ENCODE measurements at places on chromosomes 5 and 9.

GRCh38 chr5:601771-602465, 10.2 kb upstream of the CEP72 start:
- DNase-seq, result no peak

DNA sequence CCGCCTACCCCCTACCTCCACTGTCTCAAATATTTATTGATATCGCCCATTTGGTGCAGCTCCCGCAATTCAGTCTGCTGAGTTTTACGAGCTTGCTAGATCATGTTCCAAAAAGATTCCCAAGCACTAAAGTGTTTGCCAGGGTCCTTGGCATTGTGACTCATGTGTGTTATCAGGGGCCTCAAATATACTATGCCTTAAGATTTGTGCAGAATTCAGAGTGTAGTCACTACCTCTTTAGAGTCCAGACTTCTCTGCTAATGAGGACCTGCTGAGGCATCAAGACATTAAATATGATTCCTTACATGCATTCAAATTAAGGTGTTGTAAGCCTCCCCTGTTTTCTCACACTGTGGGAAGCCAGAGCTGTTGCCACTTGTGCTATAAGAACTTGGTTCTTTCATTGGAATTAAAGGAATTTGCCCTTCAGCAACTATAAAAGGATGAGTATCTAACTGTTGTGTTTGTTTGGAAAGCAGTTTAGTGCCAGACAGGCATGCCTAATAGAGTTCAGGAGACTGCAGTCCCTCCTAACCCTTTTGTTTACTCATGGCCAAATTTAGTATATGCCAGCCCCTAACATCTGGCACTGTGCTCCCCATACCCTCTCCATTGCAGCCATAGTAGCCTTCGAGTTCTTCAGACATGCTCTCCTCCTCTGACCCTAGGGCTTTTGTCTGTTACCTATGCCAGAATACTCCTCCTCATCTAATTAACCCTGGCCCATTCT, 316.4 kb downstream of the NR3C1 start:
- DNase-seq, result no peak

GRCh38 chr5:114649878-114650277, 288.0 kb downstream of the KCNN2 start:
- DNase-seq, result no peak

DNA sequence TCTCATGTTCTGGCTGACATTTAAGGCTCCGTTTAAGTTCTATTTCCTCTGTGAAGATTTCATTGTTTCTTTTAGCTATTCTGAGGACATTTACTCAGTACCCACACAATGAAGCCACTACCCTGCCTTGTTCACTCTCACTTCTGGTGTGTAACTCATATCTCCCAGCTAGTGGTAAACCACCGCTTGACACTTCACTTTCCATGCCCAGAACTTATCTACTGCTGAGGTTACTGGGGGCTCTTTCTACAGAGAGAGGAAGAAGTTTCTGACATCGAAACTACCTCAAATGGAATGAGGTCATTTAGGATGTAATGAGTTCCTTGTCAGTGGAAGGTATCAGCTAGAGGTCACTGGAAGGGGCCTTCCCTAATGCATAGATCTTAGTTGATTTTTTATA, 501.5 kb downstream of the DMAC1 start:
- no peak for DNase-seq

- DNase-seq, result peak; percentile 23
Measured at GRCh38 chr5:61449804-61450492, 117.9 kb downstream of the ZSWIM6 start.

- no peak for DNase-seq
Measured at GRCh38 chr5:38023799-38024198, 184.0 kb upstream of the GDNF start.

- DNase-seq, result no peak
Measured at GRCh38 chr5:6632324-6632887, 438 bp downstream of the NSUN2 start.

DNA sequence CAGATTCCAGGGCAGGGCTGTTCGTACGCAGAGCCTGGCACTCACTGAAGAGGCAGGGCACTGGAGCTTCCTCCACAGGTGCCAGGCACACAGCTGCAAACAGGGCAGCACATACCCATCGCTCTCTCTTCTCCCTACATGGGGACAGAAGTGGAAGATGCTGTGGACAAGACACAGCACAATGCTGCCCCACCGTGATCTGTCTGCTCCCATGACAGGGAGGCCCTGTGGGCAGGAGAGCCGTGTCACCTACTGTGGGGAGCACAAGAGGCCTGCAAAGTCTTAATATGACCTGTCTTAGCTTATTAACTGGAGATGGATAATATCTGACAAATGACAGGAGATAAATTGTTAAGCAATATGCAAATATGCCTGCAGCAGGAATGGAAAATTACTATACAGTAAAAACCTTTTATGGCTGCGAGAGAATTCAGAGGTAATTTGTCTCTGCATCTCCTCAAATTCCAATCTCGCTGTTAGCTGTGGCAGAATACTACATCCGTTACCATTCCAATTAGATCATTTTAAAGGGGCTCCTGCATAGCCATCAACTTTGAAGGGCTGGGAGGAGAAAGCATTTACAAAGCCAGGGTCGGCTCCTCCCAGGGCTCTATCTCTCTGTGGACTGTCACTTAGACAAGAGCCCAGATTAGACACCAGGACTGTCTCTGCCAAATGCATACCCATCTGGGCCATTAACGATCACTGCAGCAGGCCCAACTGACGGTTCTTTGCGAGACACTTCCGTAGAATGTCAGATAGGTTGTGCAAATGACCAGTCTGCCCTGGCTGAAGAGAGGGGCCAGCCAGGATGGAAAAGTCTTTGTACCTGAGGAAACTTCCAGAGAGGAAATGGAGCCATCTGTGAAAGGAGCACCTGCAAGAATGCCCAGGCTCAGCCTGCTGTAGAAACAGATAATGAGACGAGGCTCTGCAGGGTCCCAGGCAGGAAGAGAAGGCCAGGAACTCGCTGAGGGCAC, 90.7 kb upstream of the FSTL4 start:
- DNase-seq, result no peak

DNA sequence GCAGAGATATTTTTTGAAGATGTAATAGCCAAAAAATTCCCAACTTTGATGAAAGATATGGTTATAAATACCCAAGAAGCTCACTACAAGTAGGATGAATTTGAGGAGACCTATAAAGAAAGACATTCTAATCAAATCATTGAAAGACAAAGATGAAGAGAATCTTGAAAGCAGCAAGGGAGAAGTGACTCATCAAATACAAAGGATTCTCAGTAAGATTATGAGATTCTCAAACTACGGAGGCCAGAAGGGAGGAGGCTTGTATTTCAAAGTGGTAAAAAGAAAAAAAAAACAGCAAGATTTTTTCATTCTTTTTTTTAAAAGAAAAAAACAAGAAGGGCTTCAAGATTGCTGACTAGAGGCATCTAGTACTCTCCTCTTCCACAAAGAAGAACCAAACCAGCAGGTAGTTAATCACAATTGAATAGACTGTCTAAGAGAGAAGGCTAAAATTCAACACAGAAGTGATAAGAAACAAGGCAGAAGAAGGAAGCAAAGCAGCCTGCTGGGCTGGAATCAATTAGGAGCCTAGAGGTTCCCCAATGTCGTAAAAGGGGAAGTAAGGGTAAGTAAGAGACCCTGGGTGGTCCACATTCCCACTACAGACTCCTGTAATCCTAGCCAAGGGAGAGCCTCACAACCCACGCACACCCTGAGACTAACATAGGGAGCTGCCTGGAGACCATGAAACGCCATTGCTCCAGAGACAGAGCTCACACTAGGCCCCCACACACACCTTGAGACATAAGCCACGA, 59.1 kb upstream of the NIPAL4 start:
- DNase-seq, result no peak

DNA sequence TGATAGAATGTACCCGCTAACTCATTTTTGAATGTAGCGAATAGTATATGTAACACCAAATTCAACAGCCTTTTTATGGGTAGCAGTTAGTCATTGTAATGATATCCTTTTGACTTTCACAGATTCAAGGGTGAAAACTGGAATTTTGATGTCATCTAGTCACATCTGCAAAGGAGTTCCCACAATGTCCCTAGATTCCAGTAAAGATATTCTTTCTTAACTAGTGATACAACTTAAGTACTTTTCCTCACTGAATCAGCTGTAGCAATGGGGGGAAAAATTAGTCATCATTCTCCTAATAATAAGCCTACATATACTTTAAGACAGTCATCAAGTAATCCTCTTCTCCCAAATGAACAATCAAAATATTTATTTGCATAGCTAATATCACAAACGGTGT, 11.5 kb upstream of the SSBP2 start:
- DNase-seq, result no peak

GRCh38 chr5:132459031-132459982, 31.3 kb downstream of the IRF1 start:
- no peak for DNase-seq

DNA sequence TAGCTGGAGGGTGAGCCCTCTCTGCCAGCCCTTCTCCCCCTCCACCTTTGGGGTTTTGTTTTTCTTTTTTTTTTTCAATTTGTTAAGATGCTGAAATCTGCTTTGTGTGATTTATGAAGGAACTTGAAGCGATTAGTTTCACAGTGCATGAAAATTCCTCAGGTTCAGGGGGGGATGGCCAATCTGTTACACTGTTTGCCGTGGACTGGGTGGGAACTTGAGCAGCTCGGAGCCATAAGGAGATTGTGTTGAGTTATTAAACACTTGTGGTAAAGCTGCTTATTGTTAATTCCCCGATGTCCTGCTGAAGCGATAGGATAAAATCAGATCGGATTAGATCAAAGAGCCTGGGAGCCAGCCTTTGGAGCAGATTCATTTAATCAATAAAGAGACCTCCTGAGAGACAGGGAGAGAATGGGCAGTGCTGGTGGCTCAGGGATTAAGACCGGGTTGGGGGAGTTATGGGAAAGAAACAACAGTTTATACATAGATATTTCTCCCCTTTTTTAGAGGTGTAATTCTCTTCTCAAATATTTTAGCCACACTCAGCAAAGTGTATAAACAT, 105.8 kb upstream of the SPATA31D4 start:
- no peak for DNase-seq

DNA sequence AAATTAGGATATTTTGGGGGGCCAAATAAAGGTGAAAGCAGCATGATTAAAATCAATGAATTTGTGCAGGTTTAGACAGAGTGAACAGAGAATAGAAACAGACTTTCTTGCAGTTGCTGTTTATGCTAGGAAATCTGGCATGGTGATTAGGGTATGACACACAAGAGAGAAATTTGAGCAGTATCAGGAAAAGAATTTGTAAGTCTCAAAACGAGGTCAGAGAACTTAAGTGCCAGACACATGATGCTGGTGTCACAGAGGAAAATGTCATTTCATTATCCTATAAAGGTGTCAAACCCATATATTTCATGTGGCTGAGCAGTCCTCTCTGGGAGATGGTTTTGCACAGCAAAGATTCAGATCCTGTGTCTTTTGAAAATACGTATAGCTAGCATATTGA, 15.7 kb downstream of the LVRN start:
- DNase-seq, result no peak

DNA sequence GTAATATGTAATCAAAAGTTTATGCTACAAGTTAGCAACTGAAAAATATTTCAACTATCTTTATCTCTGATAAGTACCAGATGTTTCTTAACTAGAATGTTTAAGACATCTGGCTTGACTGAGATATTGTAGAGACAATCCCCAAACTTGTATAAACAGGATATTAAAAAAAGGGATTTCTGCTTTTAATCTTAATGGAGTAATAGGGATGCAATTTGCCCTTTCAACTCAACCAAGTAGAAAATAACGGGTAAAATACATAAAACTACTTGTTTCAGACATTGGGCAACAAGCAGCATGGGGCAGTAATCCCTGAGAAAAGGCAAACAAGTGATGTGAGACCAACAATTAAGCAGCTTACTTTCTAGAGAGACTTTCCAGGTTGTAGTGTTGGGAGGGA, 9.4 kb upstream of the ADAMTS12 start:
- DNase-seq, result no peak

GRCh38 chr9:120768886-120769285, 24.3 kb downstream of the FBXW2 start:
- DNase-seq, result no peak

DNA sequence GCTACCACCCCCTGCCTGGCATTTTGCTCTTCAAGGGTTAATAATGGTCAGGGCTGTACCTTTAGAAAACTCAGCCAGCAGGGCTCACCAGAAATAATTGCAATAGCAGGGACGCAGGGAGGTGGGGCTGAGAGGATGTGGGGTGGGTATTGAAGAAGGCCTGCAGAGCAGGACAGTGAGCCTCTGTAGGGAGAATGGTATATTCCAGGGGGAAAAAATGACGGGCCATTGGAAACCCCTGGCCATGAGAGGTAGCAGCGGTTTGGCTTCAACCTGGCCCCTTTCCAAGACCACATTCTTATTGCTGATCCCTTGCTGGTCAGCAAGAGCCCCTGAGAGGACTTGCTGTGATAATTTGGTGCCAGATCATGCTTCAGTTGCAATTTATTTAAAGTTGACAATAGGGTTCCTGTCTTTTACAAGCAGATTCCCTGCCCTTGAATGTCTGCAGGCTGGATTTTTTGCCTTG, 36.7 kb upstream of the CTNNA1 start:
- DNase-seq, result peak; percentile 69

- DNase-seq, result no peak
Measured at GRCh38 chr5:156094001-156094400, 233.0 kb upstream of the SGCD start.

- no peak for DNase-seq
Measured at GRCh38 chr5:137265457-137265856, 233.7 kb downstream of the SPOCK1 start.

- DNase-seq, result no peak
Measured at GRCh38 chr9:78005231-78006002, 26.2 kb downstream of the GNAQ start.

DNA sequence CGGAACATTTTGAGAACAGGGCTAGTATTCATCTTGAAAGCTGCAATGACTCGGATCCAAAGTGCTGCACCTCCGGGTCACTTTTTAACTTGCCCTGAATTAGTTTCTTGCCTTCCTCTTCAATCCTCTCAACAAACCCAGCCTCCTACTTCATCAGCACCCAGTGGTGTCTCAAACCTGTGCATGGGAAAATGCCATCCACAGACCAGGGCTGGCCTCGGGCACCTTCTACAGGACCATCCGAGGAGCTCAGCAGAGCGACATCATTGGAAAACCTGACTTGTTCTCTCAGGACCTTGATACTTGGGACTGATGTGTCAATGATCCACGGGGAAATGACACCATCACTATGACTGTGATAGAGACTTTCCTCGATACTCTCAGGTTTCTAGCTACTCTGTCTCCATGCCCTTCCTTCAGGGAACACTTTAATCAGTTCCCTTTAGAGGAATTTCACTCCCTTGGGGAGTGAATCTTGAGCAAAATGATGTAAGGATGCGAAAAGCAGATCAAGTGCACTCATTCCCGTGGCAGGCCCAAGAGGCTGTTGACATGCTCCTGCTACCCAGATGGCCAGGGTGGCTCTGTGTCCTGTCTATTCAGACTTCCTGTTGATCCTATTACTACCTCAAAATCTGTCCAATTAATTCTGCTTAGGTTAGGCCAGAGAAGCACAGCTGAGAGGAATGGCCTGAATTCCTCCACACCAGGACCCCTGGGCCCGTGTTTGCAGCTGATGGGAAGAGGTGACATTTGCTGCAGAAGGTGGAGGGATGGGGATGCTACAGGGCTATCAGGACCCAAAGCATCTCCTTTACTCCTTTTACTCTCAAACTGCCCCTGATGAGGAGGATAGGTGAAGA, 96.5 kb upstream of the SLC25A48 start:
- DNase-seq, result no peak
